ENCODE measurements at places on chromosomes 16 and 17.

- DNase-seq: peak; percentile 70
Measured at GRCh38 chr16:73951481-73951880, 345.1 kb upstream of the PSMD7 start.

DNA sequence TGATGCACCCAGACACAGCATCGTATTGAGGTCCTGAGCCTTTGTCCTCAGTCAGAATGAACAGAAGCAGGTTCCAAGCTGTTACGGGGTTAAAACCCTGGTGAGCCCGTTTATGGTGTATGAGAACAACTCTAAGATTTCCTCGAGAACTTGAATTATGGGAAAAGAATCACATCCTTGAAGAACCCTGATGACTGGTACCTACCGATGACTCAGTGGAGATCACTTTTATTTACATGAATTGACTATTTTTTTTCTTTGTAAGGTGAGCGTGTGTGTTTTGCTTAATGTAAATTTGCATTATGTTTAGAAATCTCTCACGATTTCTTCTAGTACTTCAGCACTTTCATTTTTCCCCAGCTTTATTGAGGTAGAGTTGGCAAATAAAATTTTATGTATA lies 3.3 kb upstream of the KRTAP4-4 start:
- DNase-seq: no peak

- DNase-seq: no peak
Measured at GRCh38 chr17:28282596-28282995, 36.4 kb upstream of the TMEM97 start.

DNA sequence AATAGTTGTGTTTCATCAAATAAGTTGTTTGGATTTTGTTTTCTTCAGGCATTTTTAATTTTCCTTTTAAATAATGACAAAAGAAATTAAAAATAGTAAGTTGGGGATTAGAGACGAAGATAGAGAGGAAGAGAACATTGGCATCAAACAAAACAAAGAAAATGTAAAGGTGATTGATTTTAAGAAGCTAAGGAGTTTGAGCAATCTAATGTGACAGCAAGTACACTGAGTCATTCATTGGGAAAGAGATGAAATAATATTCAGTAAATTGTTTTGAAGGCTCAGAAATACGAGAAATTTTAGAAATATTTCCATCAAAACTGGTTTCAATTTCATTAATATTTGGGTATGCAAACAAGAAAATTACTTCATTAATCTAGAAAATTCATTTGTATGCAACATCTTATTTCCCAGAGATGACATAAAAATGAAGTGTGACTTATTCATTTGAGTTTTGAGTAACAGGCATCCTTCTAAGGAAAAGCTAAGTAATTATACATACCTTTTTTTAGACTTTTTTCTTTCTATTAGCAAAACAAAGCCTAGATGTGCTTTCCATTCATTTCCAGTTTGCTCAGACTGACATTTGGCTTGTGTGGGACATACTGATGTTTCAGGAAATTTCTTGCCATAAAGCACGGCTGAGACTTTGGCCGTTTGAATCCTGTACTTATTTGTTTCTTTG lies 66.7 kb downstream of the COX10 start:
- DNase-seq: no peak

DNA sequence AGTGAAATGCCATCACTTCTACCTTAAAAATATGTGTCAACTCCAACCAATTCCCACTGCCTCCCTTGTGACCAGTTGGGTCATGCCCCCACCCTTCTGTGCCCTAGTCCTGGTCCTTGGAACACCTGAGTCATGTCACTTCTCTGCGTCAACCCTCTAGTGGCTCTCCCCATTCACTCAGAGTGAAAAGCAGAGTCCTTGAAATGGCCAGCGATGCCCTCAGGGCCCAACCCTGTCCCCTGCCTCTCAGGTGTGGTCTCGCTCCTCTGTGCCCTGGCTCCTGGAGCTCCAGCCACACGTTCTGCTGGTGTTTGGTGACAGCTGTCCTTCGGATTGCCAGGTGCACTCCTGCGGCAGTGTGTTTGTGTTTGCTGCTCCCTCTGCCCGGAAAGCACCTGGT lies 89.2 kb downstream of the SPECC1 start:
- DNase-seq: no peak

DNA sequence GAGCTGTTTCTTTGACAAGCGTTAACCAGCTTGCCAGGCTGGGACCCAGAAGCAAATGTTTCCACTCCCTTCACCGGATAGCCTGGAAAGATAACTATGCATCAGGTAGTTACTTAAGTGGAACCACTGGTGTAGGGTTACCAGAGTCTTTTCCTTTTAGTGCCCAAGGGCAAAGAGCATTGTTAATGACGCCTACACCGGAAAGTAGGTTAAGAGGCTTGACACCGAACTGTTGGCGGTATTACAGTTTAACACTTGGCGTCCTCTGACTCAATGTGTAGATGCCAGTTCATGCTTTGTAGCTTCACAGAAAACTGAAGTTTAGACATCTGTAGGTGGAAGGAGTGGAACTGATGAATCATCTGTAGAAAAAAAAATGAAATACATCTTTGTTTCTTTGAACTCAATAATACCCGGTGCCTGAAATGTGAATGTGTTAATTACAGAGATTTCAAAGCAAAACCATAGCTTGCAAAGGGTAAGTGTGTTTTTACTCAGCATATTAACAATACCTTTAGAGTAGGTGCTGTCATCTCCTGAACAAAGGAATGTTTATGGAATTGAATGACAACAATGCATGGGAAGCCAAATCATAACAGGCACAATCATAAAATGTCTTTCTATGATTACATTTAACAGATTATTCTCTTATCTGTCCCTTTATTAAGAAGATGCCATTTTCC lies 426.7 kb upstream of the SALL1 start:
- no peak for DNase-seq

GRCh38 chr16:79067600-79067999 lies 532.9 kb downstream of the MAF start:
- DNase-seq: no peak

DNA sequence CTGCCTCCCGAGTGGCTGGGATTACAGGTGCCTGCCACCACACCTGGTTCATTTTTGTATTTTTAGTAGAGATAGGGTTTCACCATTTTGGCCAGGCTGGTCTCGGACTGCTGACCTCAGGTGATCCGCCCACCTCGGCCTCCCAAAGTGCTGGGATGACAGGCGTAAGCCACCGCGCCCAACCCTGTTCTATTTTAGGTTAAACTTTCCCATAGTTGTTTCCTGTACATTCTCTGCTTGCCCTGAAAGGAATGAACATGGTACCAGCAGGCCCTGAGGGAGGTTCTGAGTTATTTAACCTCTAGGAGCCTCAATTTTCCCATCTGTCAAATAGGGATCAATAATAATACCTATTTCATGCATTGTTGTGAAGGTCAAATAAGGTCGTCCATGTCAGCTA lies 11.0 kb upstream of the CDH5 start:
- DNase-seq: no peak

GRCh38 chr16:67664258-67664657 lies 2.3 kb downstream of the ENKD1 start:
- DNase-seq: no peak

GRCh38 chr17:76262732-76263344 lies 2.3 kb upstream of the UBALD2 start:
- DNase-seq: no peak

DNA sequence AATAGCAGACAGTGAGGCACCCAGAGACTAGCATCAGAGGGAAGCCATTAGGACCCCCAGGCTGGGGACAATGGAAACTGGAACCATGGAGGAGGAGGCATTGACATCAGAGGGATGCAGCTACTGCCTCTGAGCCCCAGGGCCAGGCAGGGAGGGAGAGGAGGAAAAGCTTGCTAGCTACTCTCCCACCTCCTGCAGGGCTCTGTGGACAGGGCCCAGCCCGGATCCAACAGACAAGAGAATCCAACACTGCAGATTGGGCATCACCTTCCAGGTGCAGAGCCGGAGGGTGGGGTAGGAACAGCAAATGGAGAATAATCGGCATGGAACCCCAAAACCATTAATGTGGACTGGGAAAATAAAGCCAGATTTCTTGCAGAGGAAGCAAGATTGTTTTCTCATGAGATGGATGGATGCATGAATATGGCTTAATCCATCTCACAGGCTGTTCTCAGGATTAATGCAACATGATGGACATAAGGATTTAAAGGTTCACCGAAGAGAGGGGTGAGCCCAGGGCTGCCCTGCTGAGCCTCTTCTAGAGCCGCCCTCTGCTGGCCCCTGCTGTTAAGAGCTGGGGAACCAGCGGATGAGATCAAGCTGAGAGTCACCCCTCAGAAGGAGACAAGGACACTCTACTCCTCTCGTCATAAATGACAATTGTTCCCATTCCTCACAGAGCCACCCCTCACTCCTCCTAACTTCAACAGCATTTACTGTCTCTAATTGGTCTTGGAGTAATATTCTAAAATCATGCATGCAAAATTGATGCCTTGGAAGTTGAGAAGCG lies 48.8 kb downstream of the DNAH3 start:
- DNase-seq: peak; percentile 57

DNA sequence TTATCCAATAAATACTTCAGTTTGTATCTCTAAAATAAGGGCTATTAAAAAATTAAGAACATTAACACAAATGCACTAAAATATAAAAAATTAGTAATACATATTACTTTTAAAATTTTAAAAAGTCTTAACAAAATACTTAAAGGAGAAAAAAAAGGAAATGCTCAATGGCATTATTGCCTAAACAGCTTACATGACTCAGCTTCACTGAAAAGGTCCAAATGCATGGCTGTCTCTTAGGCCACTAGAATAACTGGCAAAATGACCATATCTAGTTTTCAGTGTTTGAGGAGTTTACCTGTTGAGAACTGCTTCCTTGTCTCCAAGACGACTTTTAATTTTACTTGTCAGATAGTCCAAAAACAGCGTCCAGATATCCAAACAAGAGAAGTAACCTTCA lies 66.0 kb downstream of the XPO6 start:
- no peak for DNase-seq

GRCh38 chr17:7633093-7633492 lies 3.2 kb downstream of the SHBG start:
- DNase-seq: no peak

- DNase-seq: no peak
Measured at GRCh38 chr16:62821824-62822223, 785.6 kb upstream of the CDH8 start.

- no peak for DNase-seq
Measured at GRCh38 chr17:6591599-6592158, 35.3 kb upstream of the PITPNM3 start.

- peak; percentile 90 for DNase-seq
Measured at GRCh38 chr17:31570951-31571892, 179.7 kb downstream of the RAB11FIP4 start.

DNA sequence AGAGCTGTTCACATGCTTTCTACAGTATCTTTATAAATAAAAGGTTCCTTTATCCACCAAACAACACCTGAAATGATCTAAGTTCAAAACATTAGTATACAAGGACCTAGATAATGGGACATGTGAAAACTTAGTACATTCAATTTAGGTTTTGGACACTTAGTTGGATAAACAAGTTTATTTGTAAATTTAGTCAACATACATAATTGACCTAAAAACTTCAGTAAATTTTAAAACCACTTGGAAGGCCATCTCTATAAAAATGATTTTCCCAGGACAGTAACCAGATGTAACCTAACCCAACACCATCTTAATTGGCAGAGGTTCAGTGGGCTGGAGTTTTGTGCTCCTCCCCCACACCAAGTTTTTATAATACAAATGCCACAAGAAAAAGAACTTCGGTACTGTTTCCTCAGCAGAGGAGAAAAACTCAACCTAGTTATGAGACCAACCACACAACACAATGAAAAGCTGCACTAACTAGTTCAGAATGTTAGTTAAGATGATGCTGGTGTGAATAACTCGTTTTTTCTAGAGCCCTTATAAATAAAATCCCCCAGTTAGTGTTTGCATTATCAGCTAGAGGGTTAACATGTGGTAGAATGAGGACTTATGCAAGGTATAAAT lies 7.2 kb upstream of the UNK start:
- no peak for DNase-seq

DNA sequence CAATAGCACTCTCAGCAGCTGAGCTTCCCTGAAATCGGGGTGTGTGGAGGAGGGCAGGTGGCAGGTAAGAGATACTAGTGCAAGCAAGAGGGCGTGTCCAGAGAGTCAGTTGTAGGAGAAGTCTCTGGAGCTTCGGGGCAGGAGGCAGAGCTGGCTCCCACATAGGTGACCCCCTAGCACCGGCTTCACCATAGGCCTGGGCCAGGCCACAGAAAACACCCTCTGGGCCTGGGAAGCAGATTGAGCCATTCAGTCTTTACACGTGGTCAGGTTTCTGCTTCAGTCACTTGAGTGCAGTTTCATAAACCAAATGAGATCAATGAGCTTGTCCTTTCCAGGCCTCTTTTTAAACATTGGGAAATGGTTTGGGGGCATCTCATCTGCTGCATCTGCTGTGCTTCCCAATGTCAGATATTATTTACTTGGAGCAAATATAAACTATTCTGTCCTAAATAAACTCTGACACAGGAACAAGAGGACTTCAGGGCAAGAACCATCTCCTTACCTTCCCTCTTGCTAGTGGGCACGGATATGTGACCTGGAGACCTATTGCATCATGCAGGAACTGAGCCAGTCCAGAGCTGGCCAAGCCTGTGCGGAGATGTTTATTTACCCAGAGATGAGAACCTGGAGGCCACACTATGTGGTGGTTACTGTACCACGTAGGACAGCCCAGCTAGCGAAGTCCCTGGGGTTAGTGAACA lies 16.1 kb downstream of the CCR7 start:
- DNase-seq: no peak

- no peak for DNase-seq
Measured at GRCh38 chr16:31333686-31334649, 21.0 kb upstream of the ITGAX start.

- no peak for DNase-seq
Measured at GRCh38 chr17:17448723-17449122, 28.1 kb upstream of the MED9 start.

DNA sequence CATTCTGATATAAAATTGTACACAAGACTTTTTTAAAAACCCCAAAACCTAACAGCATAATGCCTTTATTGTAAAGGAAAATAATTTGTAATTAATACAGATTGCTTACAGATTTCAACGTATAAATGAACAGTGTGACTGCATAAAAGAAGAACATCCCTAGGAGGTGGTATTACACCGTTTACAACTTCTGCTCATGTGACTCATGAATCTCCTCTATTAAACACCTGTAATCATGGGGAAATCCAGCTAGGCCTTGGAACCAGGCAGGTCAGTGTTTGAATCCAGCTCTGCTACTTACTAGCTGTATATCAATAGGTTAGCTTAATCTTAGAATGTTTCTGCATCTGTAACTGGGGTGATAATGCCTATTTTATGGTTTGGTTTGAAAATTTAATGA lies 15.2 kb downstream of the RABEP1 start:
- no peak for DNase-seq

GRCh38 chr17:48627623-48628521 lies 1.7 kb upstream of the HOXB9 start:
- no peak for DNase-seq
